ENCODE measurements at places on chromosomes 12 and 14.

DNA sequence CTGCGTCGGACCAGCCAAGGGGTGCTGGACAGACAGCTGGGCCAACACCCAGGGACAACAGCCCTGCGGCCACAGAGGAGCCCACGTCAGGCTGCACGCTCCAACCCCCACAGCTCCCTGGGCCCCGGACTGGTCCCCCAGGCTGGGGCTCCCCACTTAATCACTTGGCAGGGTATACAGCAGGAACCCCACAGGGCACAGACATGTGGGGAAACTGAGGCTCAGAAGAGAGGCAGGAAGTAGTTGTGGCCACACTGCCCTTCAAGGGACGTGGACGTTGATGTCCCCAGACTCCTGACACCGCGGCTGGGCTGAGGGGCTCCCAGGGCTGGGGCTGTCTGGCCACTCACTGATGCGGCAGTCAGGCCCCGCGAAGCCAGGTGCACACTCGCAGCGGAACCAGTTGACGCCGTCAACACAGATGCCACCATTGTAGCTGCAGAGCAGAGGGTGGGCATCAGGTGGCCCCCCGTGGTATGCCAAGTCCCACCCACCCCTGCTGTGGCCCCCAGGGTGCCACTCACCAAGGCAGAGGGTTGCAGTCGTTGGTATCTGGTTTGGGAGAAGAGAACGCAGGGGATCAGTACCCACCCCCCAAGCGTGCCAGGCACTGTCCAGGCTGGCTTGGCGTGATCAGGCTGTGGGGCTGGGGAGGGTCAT is 21.5 kb downstream of the JAG2 start:
- DNase-seq: no peak

GRCh38 chr12:19548834-19549233 is 109.5 kb downstream of the AEBP2 start:
- no peak for DNase-seq

DNA sequence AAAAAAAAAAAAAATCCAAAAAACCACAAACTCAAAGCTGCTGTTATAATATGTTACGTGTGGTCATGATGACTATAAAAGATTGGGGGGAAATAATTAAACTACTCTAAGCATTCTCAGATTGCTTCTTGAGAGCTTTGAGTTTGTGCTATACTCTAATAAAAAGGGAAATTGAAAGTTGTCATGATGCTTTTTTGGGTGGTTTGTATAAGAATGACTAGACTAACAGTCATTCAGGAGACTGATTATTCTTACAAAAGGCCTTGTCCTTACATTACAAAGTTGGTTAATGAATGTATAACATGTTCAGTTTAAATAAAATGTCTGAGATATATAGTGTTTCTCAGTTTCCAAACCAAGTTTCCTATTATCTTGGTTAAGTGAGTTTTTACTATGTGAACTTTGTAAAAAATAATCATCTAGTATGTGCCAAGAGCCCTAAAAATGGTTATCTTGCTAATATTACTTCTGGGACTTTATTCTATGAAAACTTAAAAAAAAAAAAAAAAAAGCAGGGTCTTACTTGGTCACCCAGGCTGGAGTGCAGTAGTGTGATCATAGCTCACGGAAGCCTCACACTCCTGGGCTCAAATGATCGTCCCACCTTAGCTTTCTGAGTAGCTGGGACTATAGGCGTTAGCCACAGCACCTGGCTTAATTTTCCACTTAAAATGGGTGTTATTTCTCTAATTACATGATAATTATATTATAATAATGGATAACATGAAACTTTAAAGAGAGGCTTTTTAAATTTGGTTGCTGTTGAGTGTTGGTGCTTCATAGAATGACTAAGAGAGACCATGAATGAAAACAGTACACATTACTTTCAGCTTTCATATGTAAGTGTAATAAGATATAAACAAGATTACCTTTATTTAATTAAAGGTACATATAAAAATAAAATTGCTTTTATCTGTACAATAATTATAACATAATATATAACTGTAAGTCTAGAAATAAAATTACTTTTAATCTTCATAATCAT is 459.6 kb upstream of the RGS6 start:
- no peak for DNase-seq

DNA sequence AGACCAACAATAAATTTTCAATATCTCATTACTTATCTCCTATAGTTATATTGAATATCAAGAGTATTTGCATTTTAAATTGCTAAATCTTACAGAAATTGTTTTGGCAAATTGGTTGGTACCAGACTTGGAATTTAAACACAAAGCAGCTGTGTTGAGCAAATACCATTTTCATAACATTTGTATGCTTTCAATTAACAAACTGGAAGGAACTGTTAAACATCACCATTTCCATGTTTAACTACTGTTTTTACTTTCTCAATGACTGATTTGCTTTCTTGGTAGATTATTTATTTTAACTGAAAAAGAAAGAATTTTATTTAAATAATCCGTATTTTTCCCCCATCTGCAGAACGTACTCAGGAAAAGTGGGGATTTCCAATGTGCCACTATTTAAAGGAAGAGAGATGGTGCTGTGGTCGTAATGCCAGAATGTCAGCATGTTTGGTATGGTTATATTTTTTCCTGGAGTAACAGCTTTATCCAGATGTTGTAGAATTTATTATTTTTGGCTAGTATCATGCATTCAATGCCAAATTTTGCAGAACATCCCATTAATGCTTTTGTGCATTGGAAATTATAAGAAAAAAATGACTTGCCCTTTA is 72.3 kb downstream of the METTL25 start:
- no peak for DNase-seq

- DNase-seq: no peak
These were observed 76.9 kb downstream of the DDX51 start for GRCh38 chr12:132067182-132067581.

DNA sequence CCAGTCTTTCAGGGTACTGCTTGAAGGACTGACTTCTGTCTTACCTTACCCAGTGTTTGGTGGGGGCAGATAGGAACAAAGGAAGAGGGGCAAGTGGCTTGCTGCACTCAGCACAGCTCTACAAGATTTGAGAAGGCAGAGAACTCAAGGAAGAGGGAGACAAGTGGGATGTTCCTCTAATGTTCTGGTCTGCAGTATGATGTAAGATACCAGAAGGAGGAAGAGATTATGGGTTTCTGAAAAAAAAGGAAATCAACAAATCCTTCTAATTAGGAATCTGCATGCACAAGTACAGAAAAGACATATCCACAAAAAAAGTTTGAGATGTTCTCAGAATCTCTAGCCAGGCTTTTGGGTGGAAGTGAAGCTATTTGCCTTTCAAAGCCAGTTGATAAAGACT is 37.1 kb downstream of the USP15 start:
- no peak for DNase-seq

- DNase-seq: no peak
These were observed 101.9 kb upstream of the BMP4 start for GRCh38 chr14:54058505-54058904.

- peak; percentile 48 for DNase-seq
These were observed 3.7 kb downstream of the UNC119B start for GRCh38 chr12:120713861-120714482.

DNA sequence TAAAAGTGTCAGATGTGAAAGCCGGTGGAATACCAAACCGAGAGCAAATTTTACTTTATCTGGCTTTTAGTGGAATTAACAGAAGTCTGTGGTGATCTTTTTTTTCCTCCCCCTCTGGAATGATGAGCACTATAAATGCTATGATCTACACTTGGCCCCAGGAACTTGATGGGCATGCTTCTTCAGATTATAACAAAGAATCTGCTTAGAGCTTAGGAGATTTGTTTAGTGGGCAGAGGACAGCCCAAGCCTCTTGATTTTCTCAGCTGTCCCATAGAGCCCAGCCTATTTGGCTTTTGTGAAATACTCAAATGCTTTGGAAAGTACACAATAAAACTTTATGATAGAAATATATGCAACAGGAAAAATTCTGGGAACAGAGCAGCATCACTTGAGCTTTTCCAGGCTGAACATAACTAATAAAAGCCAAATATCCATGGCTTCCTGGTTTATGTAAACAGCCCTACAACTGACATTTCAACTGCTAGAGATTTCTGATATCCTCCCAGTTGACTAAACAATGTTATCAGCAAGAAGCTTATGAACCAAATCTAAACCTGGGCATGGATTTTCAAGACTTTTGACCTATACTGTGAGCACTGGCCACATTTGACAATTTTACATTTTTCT is 149.6 kb downstream of the PLXNC1 start:
- DNase-seq: no peak

DNA sequence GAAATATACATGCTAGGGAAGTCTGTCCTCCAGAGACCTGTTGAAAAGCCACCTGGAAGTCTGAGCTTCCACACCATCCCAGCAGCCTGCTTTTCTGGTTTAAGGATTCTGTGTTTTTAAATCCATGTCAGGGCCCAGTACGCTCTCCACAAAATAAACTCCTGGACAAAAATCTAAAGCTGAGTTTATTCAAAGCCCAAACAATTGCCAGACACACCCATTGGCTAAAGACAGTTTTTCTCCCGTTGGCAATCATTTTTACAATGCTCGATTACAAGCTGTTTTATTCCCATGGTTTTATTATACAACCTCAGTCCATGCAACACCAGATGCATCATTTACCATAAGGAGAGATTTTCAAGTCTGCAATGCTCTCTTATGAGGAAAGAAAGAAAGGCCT is 94.5 kb downstream of the MYRFL start:
- no peak for DNase-seq

DNA sequence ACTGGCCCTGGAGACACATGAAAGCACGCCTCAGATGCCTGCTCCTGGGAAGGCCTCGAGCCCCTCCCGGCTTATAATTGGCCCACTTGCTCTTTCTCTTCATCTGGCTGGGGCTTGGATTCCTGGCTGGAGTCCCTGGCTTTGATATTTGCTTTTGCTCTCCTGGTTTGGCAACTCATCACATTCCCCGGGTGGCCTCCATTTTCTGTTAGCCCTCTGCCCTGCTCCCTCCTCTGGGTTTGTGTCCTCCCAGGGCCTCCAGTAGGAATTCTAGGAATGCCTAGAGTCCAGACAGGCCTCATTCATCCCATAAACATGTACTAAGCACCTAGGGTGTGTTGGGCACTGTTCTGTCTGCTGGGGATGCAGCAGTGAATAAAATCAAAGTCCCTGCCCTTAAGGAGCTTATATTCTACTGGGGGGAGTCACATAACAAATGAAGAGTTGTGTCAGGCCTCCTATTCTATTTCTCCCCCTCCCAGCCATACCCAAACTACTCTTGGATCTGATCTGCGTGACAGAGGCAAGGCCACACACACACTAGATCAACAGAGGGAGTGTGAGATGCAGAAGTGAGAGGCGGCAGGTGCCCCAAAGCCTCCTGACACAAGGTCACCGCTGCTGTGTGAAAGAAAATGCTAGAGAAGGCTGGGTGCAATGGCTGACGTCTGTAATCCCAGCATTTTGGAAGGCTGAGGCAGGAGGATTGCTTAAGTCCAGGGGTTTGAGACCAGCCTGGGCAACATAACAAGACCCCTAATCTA is 21.3 kb upstream of the TSPAN9 start:
- DNase-seq: no peak

DNA sequence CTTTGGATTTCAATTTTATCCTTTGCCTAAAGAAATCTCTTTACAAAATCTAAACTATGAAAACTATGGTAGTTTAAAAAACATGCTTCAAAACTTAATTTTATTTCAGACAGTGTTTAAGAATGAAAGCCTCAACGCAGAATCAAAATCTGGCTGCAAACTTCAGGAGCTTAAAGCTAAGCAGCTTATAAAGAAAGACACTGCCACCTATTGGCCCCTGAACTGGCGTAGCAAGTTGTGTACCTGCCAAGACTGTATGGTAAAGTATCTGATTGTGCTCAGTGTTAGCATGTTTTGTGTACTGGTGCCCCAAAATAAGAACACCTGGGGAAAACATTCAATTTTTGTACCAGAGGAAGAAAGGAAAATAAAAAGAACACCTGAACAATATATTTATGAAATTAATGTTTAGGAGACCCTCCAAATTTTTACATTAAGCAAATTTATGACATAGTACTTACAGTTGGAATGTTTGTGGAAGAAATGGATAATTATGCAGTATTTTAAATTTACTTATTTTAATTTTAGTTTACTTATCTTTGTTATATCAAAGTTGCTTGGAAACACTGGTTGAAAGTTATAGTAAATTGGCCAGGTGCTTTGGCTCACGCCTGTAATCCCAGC is 12.2 kb downstream of the UBR7 start:
- DNase-seq: peak; percentile 13

DNA sequence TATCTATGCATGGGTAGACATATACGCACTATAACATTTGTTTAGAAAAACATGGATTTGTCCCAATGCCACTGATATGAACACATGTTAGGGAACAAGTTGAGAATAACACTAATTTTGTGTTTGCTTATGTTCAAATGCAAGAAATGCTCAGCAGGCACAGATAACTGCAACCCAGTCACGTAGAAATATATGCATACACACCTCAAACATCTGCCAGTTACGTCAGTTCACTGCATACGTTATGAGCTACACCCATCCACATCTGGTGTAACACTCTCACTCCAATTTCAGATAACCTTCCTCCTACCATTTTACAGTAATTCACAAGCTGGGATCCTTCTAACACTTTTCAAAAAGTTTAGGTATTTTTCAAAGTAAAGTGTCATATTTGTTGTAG is 10.7 kb downstream of the PAWR start:
- DNase-seq: no peak

GRCh38 chr12:106323537-106323936 is 21.0 kb downstream of the TCP11L2 start:
- no peak for DNase-seq

GRCh38 chr12:32471591-32472001 is 72.2 kb downstream of the FGD4 start:
- no peak for DNase-seq

DNA sequence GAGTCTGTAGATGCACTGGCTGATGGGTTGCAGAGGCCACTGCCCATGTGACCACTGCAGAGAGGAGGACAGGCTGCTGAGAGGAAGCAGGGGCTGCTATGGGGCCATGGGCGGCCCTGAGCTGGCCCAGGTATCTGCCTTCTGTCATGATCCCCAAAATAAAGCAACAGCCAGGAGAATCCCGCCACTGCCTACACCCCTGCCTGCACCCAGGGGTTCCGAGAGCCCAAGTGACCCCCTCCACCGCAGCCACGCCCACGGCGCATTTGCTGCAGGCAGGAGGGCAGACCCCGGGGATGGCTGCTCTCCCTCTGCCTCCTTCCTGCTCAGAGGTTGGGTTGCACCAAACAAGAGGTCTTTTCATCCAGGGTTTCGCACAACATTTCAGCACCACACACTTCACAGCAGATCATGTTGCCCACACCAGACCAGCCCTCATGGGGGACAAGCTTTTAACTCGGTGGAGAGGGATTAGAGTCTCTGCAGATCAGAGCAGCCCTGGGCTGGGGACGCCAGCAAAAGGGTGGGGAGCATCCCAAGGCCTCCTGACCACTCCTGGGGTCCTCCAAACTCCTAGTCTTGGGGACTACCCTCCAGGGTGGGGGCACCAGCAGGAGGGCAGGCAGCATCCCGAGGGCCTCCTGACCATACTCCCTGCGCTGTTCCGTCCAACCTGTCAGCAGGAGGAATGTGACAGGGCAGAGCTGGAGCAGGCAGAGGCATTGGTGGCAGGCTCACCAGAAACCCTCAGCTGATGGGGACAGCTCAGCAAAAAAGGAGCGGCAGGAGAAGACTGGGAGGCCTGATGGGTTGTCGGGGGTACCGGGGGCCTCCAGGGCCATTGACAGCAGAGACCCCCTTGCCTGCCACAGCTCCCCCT is 14.1 kb downstream of the CCDC85C start:
- DNase-seq: no peak

- no peak for DNase-seq
These were observed 3.0 kb upstream of the PLEKHG6 start for GRCh38 chr12:6307529-6307928.

All from stimulated activated CD8-positive, alpha-beta memory T cell treated with anti-CD3 and anti-CD28 coated beads, Interleukin-4, amount 100 ng/mL, for 1 hour (primary cell).